SK-N-SH treated with all-trans-retinoic acid at 6 μM for 48 hours (cell line): ENCODE measurements at places on chromosomes 12 and 14.

DNA sequence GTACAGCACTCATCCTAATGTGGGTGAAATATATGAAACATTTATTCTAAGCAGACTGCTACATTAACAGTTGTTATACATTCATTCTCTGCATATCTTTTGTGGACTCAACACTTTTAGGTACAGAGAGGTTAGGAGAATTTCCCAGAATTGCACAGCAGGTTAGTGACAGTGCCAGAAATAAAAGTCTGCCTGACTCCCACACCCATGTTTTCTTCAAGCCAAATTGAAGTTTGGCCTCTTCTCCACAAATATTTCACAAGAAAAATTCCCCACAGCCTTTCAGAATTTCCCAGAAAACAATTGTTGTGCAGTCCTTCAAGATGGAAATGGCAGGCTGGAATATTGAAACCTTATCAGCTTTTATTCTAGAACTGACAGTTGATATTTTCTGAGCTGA lies 464.8 kb downstream of the RAD51B start:
- no peak for ATAC-seq

DNA sequence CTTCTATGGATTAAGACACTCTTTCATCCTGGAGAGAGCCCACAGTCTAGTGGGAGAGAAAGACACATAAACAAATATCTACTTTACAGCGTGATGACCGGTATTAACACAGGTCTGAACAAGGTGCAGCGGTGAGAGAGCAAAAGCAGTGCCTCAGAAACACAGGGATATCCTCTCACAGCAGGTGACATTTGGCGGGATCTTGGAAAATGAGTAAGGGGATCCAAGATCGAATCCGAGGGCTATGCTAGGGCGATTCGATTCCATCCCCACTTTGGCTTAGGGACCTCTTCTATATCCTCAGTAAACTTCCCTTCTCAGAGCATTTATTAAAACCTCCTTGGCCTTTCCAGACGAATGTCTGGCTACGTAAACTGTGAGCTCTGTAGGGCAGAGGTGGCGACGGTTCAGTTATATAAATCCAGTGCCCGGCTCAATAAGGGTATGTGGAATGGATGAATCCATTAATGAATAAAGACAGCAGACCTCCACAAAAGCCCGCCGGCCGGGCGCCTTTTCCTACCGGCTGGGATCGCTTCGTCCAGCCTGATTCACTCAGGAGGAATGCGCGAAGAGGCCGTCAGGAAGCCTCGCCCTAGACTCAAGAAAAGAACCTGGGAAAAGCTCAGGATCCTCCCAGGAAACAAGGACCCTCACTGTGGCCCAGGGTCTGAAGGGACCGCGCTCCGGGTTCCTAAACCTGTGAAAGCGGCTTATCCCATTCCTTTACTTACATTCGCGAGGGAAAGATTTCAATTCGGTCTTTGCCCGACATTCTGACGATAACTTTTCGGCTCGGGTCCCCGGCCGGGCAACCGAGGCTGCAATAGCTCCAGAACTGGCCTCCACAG lies 455 bp downstream of the ATP6V1D start:
- peak; percentile 36 for ATAC-seq

DNA sequence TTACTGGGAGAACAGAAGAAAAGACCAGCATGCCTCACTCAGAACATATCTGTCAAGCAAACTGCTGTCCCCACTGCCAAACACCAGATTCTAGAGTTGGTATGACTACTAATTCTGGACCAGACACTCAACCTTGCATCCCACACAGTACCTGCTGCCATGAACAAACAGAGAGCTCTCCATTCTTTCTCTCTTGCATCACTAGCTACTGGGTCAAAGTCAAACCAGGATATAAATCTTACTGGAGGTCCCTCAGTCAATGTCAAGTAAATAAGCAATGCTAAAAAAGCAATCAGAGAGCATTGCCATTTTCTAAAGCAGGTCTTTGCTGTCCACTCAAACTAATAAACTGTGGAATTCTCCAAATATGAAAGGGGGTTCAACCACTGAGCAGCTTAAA lies 452.4 kb upstream of the SEL1L start:
- no peak for ATAC-seq

GRCh38 chr12:52183544-52183910 lies 8.3 kb downstream of the KRT80 start:
- no peak for ATAC-seq

GRCh38 chr14:103408491-103409155 lies 23.4 kb downstream of the MARK3 start:
- no peak for ATAC-seq

DNA sequence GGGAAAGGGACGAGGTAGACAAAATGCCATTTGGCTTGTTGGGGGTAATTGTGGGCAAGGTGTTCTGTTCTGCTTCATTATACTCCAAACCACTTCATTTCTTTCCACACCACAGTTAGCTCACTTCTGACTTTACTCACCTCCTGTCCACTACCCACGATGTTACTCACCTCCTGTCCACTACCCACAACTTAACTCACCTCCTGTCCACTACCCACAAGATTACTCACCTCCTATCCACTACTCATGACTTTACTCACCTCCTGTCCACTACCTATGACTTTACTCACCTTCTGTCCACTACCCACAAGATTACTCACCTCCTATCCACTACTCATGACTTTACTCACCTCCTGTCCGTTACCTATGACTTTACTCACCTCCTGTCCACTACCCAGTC lies 10.1 kb upstream of the TWF1 start:
- no peak for ATAC-seq

DNA sequence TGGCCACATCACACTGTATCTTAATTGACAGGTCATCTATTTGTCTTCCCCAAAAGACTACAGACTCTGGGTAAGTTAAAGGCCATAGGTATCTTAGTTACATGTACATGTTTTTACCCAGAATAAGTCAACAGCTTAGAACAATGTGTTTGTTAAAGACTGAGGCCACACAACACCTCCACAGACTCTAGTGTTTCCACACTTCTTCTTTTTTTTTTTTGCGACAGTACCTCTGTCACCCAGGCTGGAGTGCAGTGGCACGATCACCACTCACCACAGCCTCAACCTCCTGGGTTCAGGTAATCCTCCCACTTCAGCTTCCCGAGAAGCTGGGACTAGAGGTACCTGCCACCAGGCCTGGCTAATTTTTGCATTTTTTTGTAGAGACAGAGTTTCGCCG lies 1.3 kb downstream of the GPN3 start:
- no peak for ATAC-seq

DNA sequence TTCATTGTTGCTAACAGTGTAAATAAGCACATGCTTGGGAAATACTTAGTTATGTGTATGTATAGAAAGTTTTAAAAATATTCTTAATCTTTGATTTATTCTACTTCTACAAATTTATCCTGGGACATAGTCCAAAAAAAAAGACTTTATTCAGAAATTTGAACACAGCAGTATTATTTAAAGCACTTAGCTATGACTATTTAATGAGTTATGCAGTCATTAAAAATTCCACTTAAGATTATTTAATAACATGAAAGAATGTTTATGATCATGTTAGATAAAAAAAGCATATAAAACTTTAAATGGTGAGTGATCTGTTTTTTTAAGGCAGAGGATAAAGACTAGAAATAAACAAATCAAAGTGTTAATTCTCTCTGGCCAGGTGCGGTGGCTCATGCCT lies 78.3 kb downstream of the BAZ1A start:
- ATAC-seq: no peak

- ATAC-seq: peak; percentile 96
Observed at GRCh38 chr12:98998697-98999299, 353.7 kb downstream of the APAF1 start.

DNA sequence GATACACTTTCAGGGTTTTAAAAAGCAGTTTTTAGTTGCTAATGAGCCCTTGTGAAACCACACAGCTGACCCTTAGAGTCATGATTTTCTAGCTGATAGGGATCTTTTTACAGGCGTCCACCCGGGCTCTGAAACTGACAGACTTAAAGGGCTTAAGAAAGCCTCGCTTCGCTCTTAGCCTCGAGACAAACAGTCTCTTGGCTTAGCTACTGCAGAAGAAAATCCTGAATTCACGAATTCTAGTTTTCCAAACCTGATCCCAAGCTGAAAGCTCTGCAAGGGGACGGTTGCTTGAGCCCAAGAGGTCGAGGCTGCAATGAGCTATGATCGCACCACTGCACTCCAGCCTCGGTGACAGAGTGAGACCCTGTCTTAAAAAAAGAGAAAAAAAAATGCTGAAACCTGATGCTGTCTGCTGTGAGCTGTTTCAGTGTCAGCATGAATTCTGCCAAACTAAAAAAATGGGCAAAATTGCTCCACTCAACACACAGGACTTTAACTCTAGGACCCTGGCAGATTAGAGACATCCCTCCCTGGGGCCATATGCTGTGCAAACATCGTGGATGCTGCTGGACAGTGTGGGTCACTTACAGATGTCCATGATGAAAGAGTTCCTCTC lies 3.1 kb upstream of the HPD start:
- ATAC-seq: peak; percentile 35

DNA sequence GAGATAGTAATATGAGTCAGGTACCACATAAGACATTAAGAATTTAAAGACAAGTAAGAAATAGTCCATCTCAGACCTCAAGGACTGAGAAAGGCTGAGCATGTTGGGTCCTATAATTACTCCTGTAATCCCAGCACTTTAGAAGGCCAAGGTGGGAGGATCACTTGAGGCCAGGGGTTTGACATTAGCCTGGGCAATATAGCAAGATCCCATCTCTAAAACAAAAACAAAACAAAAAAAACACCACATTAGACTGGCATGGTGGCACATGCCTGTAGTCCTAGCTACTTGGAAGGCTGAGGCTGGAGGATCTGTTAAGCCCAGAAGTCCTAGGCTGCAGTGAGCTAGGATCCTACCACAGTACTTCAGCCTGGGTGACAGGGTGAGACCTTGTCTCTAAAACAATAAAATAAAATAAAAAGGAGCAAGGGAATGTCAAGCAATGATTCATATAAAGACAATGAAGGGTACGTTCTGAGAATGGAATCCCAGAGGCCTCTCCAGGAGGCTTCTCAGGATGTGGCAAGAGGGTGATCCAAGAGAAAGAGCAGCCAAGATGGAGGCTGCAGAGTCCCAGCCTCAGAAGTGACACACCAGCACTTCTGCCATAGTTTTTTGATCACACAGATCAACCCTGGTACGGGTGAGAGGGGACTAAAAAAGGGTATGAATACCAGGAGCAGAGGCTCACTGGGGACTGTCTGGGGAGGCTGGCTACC lies 206.4 kb downstream of the CRADD start:
- peak; percentile 20; the same call in 2 of the 3 replicates for ATAC-seq

DNA sequence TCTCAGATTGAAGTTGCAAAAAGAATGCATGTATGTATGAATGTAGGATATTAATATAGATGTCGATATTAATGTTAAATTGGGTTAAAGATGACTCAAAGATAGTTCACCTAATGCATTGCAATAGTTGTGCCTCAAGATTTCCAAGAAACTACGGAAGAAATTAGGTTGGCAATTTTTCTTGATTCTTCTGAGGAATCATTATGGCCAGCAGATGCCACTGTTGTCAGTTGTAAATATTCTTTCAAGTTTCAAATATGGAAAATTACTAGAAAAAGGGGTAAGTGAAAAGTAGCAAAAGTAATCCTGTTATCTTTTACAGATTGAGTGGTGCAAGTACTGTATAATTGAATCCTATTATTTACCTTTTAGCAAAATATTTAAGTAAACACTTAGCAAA lies 202.1 kb downstream of the ADAMTS20 start:
- no peak for ATAC-seq

DNA sequence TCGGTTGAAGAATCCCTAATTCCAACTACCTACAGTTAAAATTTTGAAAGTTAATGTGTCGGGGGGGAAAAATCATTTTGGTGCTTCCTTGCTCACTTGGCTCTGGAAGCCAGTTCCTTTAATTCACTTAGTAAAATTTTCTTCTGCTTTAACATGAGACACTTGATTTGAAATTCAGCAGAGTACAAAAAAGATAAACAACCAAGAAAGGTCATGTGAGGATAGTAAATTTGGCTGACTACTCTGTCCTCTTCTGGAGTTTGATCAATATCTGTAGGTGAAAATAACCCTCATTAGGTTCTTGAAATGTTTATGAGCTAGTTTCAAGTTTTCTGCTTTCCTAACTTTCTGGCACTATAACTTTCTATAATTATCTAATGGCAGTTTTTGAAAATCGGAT lies 43.4 kb downstream of the KCNJ8 start:
- no peak for ATAC-seq

GRCh38 chr12:104136577-104136976 lies 1.4 kb downstream of the NFYB start:
- ATAC-seq: no peak

GRCh38 chr12:130375296-130376287 lies 37.9 kb downstream of the PIWIL1 start:
- no peak for ATAC-seq
